Mucosa of descending colon (tissue), 3 donors: ENCODE measurements at places on chromosomes 1 and 21. TPM values are rescaled to one million over a fixed set of nuclear protein-coding genes. Genes with fewer than 3 reads are reported as not detected.
A peak's percentile ranks its signal among the peaks of the same experiment; 100 is the strongest.

DNA sequence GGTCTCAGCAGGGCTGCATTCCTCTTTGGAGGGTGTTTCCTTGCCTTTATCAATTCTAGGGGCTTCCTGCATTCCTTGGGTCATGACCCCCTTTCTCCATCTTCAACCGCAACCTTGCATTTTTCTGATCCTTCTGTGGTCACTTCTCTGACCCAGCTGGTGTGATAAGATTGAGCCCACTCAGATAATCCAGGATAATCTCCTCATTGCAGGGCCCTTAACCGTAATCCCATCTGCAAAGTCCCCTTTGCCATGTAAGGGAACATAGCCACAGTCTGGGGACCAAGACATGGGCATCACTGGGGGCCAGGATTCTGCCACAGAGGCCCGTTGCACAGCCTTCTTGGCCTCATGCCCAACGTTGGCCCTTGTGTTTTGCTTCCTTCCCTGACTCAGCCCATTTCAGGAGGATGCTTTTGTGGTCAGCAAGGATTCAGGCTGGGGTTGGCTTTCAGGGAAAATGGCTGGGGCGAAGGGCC, 35.0 kb upstream of the IL19 start:
- no peak for DNase-seq

RAB13 gene
- total RNA-seq, result 77.5 TPM

TFF1 gene
- 206 TPM for total RNA-seq

DNA sequence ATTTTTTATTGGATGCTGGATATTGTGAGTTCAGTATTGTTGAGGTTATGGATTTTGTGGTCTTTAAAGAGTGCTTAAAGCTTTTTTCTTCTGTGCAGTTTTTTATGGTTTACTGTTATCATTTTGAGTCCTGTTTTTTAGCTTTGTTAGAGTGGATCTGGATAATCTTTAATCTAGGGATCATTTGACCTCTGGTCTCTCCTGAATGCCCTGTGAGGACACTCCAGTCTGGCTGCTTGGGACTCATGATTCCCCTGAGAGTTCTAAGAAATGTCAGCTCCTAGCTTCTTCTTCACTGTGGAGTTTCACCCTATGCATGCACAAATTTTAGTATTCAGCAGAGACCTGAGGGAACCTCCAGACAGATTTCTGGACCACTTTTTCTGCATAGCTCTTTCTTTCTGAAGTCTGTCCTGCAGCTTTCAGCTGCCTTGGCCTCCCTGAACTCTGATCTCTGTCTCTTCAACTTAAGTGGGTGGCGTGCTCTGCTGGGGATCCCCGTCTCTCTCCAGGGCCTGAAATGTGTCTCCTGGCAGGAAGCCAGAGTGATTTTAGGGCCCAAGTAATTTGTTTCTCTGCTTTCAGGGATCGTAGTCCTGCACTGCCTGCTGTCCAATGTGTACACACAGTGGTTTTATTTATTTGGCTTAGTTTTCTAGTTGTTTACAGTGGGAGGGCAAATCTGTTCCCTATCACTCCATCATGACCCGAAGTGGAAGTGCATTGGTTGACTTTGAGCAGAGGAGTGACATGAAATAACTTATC, 14.7 kb downstream of the PEX14 start:
- no peak for DNase-seq

DNA sequence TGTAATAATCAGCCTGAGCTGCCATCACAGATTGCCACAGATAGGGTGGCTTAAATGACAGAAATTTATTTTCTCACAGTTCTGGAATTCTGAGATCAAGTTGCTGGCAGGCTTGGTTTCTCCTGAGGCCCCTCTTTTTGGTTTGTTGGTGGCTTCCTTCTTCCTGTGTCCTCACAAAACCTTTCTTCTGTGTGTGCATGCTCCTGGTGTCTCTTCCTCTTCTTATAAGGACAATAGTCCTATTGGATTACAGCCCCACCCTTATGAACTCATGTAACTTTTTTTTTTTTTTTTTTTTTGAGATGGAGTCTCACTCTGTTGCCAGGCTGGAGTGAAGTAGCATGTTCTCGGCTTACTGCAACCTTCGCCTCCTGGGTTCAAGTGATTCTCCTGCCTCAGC, 41.0 kb upstream of the F3 start:
- DNase-seq, result no peak

DNA sequence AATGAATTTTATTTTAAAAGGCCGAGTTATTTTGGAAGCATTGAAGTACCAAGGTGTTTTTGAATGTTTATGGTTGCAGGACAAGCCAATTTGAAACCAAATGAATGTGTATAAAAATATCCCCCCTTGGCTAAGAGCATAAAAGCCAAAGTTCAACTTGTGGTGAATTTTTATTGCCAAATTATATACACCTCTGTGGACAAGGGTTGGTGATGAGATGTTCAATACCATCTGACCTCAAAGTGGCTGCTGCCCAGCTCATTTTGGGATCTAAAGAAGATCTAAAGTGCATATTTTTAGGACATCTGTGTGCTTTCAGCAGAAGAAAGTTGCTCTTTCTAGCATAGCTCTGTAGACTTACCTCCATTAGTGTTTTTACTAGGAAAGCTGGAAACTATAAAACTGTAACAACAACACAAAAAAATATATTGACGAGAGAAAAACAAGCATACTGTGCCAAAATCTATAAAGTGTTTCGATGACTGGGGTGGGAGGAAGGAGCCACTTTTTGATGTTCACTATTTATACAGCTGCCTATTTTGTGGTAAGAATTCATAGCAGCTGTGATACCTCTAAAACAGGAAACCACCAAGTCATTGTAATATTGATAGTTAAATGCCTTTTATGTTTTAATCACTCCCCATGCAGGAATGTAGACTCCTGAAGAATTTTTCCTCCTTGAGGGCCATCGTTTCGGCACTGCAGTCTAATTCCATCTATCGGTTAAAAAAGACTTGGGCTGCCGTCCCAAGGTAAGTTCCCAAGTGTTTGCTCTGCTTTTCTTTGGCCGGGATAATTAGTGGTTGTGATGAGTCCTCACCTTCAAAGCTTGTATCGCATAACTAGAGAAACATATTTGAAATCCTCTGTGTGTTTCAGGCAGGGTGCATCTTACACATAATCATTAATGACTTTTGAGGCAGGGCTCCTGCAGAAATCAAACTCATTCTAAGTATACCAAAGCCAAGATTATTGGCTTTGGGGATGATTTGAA, 83.2 kb downstream of the RGL1 start:
- no peak for DNase-seq

DNA sequence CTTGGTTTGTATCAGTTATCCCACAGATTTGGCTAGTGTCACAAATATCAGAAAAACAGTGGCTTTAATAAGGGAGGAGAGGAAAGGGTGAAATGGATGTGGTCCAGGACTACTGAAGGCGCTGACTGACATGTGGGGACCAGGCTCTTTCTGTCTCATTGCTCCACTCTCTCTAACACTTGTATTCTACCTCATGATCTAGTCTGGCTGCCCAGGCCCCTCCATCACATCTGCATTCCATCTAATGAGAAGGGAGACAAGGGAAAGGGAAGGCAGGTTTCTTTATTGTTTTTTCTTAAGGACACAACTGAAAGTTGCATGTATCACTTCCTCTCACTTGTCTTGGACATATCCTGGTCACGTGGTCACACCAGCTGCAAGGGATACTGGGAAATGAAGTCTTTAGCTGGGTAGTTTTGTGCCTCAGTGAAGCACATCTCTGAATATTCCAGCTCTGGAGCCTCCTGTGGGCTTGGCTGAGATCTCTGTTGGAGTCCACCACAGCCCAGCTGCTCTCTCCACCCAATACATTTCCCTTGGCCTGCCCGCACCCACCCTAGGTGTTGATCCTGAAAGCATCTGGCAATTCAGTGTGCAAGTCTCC, 42.0 kb upstream of the PADI2 start:
- no peak for DNase-seq

GRCh38 chr21:36325373-36326010, 5.5 kb downstream of the MORC3 start:
- no peak for DNase-seq

GBP2 gene
- total RNA-seq, result 68.9 TPM

CD1E gene
- total RNA-seq, result not detected

NUP133 gene
- 26.7 TPM for total RNA-seq

DNA sequence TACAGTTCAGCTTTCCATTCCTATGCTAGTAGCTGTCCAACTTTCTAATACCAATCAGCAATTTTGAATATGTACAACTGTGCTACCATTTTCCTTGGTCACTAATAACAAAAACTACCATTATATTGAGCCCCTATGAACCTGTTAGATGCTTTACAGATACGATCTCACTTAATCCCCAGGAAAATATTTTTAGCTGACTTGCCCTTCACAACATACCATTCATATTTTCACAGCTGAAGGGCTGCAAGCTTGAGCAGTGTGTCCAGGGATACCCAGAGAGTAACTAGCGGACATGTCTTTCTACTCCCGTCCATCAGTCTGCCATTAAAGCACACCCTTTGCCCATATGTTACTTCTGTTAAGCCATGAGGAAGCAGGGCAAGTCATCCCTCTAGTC, 140.5 kb downstream of the SPATA46 start:
- no peak for DNase-seq

GRCh38 chr1:181087400-181087901, 1.0 kb upstream of the IER5 start:
- no peak for DNase-seq

- no peak for DNase-seq
These were observed 6.6 kb downstream of the FCMR start for GRCh38 chr1:206915030-206915735.

DNA sequence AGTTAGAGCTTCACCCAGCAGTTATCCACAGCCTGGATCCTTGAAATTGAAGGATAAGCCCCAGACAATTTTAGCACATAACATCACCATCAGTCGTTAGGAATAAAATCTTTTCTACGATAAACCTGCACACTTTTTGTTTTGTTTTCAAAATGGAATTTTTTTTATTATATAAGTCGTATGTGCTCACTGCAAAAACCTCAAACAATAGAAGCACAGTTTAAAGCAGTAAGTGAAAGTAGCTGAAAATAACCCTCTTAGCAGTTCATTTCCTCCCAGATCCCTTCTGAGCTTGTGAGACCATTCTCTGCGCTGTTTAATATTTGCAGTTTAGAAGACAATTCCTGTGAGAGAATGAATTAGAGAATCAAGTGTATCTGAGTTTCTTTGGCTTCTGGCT, 38.3 kb downstream of the ELK4 start:
- DNase-seq, result no peak

- peak; percentile 39 for DNase-seq
These were observed 20.5 kb upstream of the YRDC start for GRCh38 chr1:37828410-37829074.

TLCD4 gene
- total RNA-seq, result 77.3 TPM

ICOSLG gene
- total RNA-seq, result 6.0 TPM

- no peak for DNase-seq
These were observed 141.7 kb upstream of the HOOK1 start for GRCh38 chr1:59672851-59673572.

DNA sequence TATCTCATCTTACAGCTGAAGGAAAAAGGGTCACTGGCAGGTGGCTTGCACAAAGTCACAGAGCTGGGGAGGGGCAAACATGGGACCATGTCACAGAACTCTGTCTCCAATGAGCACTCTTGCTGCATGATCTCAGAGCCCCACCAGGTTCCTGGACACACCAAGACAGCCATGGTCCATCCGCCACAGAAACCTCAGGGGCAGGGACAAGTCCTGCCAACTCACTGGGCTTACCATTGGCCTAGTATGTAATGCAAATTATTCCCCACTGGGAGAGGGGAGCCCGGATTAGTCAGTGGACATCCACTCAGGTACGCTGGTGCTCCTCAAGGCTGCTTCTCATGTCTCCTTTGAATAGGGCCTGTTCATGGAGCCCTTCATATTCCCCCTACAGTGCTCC, 14.2 kb downstream of the S100A7A start:
- no peak for DNase-seq

- no peak for DNase-seq
These were observed 76.8 kb upstream of the ZNF678 start for GRCh38 chr1:227486559-227486958.

DNA sequence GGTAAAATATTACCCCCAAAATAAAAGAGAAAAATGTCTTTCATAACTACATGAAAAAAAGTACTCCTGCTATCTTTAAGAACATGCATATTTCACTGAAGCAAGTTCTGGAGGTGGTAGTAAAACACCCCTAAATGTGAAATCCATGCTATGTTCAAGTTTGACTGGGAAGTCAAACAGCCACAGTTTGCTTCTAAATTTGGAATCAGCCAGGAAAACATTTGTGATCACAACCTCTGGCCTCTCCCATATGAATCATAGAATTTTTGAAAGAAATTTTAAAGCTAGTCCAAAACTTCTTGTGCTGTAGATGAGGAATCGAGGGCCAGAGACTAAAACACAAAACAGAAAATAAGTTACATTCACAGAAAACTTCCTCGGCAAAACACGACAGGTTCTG, 6.6 kb downstream of the SORT1 start:
- DNase-seq, result no peak
